Stimulated activated CD4-positive, alpha-beta T cell treated with anti-CD3 and anti-CD28 coated beads, Interleukin-15, amount 100 ng/mL, for 1 hour (primary cell): ENCODE measurements at places on chromosomes 1 and 21.

GRCh38 chr1:226887006-226887405 is 16.6 kb downstream of the PSEN2 start:
- DNase-seq: no peak

- no peak for DNase-seq
These were observed 62.9 kb upstream of the ROR1 start for GRCh38 chr1:63710761-63711380.

GRCh38 chr1:154747740-154748404 is 122.2 kb downstream of the KCNN3 start:
- DNase-seq: peak; percentile 29

GRCh38 chr1:28159680-28160079 is 16.8 kb downstream of the PTAFR start:
- no peak for DNase-seq

- no peak for DNase-seq
These were observed 19.2 kb upstream of the IFI44L start for GRCh38 chr1:78601068-78601467.

- no peak for DNase-seq
These were observed 19.4 kb downstream of the EXTL2 start for GRCh38 chr1:100875228-100875627.

GRCh38 chr1:30668024-30668423 is 55.4 kb downstream of the MATN1 start:
- DNase-seq: no peak

- no peak for DNase-seq
These were observed 4.5 kb downstream of the PODN start for GRCh38 chr1:53066488-53066887.

GRCh38 chr1:67577646-67578045 is 107.4 kb upstream of the GADD45A start:
- no peak for DNase-seq

DNA sequence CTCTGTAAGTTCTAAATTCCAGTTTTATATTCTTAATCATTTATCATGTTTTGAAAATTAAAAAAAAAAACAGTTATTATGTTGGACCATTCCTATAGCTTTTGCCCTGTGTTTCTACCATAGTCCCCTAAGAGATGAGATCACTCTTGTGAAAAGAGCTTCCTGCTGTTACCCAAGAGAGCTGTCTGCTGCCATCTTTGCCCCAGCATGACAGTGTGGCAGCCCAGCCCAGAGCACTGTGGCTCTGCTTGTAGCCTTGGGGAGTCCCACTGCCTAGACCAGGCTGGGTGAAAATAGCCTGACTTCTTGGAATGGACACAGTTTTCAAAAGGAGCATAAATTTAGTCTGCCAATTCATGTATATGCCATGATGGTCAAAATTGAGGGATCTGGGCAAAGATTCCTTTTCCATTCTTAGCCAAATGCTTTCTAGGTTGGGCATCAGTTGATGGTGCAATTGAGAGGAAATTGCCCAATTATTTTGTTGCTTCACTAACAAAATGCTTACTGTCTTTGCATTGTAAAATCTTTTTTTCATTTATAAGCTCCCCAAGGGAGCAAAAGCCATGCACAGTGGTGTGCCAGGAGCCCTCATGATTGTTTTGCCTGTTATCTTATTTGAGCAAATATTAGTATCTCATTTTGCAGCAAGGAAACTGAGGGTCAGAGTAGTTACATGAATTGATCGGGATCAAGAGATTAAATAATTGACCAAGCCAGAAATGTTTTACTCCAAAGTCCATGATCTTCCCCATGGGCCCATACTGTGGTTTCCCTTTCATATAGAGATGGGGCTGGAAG is 72.8 kb downstream of the ETS2 start:
- DNase-seq: no peak

GRCh38 chr1:42013881-42014470 is 95.3 kb upstream of the HIVEP3 start:
- DNase-seq: no peak

DNA sequence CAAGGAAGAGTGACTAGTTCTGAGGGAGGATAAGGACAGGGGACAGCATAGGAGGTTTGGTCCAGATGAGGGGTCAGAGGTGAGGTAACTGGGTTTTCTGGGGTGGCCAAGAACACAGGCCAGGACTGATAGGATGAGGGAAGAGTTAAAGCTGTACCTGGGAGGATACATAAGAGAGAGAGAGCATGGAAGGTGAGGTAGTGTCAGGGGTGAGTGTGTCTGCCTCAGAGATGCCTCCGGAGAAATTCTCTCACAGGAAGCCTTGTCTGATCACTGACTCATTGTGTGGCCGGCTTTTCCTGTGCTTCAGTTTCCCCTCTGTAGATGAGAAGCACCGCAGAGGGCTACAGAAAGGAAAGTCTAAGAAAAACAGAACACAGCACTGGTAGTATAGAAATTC is 40.2 kb downstream of the FASLG start:
- DNase-seq: peak; percentile 59

- DNase-seq: no peak
These were observed 99.5 kb upstream of the CD55 start for GRCh38 chr1:207221934-207222351.

GRCh38 chr1:115596080-115596780 is 45.5 kb upstream of the VANGL1 start:
- DNase-seq: no peak

DNA sequence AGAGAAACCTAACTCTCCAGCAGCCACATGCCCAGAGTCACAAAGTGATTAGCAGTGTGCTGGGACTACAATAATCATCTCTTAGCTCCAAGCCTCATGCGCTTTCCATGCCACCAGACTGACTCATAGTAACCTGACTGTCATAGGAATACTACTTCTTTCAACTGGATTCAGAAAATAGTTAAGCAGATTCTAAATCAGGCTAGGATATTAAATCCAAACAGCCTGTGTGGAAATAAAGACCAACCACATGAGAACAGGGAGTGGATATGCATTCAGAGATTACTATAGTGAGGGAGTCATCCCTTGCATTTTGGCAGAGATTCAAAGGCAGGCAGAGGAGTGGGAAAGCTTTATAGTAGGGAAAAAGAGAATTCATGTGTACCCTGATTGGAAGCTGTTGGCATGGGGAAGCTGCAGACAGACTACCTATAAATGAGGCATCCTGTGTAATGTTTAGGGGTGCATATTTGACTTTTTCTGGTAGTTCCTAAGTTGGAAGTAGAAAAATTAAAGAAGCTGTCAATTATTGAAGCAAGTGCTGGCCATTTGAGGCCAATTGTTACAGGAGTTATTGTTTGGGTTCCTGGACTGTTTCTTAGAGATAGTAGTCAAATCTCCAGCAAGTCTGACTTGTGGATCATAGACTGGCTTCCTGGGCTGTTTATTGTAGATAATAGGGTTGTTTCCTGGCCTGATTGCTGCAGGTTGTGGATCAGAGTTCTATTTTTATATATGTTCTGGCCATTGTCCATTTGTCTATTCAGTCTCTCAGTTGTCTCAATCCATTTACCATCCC is 31.7 kb upstream of the DNAH14 start:
- no peak for DNase-seq

GRCh38 chr1:42904434-42904833 is 54.2 kb downstream of the SLC2A1 start:
- DNase-seq: no peak
